Stimulated activated CD8-positive, alpha-beta memory T cell treated with anti-CD3 and anti-CD28 coated beads, Interleukin-15, amount 100 ng/mL, for 1 hour (primary cell): ENCODE measurements at places on chromosomes 3 and 15.

DNA sequence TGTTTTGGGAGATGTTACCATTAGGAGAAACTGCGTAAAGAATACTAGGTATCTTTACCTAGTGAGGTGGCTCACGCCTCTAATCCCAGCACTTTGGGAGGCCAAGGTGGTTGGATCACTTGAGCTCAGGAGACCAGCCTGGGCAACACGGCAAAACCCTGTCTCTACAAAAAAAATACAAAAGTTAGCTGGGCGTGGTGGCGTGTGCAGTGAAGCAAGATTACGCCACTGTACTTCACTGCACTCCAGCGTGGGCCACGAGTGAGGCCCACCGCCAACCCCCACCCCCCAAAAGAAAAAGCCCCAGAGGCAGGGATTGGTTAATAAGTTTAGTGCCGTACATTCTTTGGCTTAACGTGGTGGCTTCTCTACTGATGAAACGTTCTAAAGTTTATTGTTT, 23.5 kb downstream of the TRIM71 start:
- no peak for DNase-seq

DNA sequence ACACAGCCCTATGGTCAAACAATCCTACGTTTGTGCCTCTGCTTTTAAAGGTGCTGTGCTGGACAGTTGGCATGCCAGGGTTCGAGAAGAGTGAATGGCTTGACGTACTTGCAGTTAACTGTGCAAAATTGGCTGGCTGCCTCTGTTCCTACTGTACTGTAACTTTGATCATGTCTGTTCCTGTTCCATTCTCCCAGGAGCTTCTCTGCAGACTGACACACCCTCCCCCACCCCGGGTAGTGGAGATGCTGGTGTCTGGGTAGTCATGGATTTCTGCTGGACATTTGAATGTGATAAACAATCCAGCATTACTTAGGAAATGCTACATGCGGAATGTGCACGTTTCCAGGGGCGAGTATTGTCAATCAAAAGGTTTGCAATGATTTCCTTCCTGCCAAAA, 6.5 kb upstream of the VILL start:
- no peak for DNase-seq

DNA sequence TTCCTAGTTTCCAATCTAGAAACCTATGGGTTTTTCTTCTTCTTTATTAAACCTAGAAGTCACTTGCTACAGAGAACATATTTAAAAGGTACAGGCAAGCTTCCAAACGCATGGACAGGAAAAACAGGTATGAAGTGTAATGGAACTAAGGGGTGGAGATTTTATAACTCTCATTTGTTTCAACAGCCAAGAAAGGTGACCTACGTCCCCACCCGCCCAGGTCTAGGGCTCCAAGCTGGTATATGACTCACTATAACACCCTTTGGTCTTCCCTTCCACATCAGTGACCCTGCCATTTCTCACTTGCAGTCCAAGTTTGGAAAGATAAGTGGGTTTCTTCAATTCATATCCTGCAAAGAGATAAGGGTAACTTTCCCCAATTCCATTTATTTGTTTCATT, 6.0 kb upstream of the LIPH start:
- DNase-seq: no peak

DNA sequence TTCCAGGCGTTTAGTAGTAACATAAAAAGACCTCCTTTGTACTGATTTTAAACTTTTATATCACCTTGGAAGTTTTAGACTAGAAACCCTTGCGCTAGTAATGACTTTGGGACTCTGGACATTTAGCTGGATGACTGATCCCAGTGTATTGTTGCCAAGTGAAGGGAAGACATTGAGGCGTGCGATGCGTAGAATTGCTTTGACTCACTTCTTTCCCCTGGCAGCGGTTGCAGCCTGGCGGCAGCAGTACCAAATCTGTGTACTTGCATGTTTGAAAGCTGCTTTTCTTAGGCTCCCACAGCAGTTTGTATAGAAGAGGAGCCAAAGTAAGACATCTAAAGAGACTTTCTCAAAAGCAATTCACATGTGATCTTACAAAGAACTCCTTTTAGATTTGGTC, 151.6 kb downstream of the BBX start:
- DNase-seq: no peak

DNA sequence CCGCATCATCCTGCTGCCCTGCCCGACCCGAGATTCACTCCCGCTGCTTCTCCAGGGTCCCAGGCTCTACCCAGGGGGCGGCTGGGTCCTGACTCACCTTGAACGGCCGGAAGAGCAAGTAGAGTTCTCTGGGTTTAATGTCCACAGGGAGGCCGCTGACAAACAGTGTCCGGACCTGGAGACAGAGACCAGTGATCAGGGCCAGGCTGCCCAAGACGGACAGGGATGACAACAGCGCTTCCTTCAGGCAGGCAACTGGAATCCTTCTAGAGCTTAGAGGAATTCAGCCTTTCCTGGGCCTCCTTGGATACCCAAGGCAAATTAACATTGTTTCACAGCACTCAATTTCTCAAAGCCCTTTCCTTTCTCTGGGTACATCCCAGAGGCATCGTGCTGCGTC, 23.9 kb downstream of the RBPMS2 start:
- no peak for DNase-seq

- no peak for DNase-seq
These were observed 591.1 kb downstream of the GBE1 start for GRCh38 chr3:81170298-81170697.
